Inflammatory macrophage (primary cell): ENCODE measurements at places on chromosomes 1 and 21.

DNA sequence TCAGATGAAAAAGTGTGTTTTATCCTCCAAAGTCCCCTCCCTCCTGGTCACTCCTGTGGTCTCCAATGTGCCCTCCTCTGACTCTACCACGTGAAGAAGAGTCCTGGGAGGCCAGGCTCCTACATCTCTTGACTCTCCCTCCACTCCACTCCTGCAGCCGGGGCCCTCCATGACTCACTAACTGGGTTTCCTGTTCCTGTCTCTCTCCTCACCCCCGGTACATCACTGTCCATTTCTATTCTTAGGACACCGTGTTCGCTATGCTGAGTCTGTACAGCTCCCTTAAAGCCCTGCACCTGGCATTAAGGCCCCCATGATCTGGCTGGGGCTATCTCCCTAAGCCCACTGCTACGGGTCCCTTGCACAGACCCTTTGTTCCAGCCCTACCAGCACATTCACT, 93.4 kb downstream of the BCAR3 start:
- DNase-seq = no peak

DNA sequence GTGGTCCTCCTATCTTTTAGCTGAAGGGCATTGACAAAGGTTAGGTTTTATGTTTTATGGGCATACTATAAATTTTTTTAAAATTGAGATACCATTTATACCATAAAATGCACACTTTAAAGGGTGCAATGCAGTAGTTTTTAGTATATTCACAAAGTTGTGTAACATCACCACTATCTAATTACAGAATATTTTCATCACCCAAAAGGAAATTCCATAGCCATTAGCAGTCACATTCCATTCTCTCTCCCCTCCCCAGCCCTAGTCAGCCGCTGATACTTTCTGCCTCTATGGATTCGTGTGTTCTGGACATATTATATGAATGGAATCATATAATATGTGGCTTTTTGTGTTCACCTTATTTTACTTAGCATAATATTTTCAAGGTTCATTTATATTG, 135.8 kb upstream of the B3GALT2 start:
- no peak for DNase-seq

GRCh38 chr21:33688353-33688752, 46.1 kb downstream of the ITSN1 start:
- DNase-seq = no peak

DNA sequence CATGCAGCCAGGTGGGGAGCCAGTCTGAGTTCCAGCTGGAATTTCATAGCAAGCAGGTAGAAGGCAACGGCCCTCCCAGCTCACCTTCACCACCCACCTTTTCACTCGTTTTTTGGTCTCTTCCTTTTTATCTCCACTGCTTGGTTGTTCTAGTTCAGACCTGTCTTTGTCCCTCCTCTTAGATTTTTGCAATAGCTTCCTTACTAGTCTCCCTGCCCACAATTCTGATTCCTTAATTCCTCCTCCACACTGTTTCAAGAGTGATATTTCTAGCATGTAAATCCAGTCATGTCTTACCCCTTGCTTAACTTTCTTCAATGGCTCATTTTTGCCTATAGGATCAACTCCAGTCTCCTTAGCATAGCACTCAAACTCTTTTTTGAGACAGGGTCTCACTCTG, 119.6 kb downstream of the TMEM53 start:
- DNase-seq = peak; percentile 7

DNA sequence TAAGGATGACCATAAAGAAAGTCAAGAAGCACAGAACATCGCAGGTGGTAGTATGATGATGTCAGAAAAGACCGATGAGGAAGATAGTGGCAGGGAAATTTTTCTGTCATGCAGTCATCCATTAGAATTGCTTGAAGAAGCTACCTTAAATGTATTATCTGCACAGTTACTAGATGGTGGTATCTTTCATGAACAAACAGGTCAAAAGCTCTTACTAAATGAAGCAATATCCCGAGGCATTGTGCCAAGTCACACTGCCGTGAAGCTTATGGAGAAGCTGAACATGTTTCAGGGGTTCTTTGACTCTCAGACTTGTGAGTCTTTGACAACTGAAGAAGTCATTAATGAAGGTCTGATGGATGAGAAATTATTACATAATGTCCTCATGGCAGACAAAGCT, 128.8 kb downstream of the MACF1 start:
- no peak for DNase-seq

- no peak for DNase-seq
Measured at GRCh38 chr21:23574932-23575331, 2032.3 kb downstream of the MRPL39 start.

DNA sequence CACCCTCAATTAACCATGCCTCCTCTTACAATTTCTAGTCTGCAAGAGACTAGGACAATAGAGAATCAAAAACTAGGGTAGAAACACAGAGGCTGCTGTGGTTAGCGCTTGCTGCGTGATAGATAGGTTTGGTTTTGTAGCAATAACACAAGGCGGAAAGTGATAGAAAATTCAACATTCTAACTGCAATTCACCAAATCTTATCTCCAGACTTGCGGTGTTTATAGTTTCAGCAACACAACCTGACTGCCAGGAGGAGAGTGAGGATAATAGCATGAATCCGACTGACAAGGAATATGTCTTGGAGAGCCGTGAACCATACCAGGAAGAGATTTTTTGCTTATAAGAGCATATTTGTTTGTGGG, 30.7 kb upstream of the IFNAR2 start:
- DNase-seq = no peak

DNA sequence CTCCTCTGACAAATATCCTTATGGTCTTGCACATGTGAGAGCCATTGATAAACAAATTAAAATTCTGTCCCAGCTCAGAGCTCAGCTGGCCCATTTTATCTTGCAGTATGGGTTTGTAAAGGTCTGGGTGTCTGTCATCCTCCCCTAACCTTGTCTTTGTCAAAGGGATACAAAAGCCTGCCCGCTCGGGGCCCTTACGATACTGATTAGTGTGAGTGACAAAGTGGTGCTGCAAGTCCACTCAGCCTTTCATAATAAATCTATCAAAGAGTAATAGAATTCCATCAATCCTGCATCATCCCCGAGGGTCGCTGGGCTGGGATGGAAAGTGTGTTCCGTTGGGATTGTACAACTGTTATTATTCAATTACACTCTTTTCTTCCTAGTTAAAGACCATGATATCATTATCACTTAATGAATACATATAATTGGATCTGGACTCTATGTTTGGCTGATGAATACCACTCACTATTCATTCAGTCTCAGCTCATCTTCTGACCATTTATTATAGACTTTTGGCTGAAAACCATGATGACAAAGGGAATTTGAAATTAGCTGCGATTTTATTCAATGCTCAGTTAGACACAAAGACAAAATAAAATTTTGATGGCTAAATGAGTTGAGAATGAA, 122.5 kb upstream of the FOXD3 start:
- DNase-seq = no peak

- DNase-seq = no peak
Measured at GRCh38 chr1:203422116-203422515, 53.5 kb upstream of the PRELP start.

DNA sequence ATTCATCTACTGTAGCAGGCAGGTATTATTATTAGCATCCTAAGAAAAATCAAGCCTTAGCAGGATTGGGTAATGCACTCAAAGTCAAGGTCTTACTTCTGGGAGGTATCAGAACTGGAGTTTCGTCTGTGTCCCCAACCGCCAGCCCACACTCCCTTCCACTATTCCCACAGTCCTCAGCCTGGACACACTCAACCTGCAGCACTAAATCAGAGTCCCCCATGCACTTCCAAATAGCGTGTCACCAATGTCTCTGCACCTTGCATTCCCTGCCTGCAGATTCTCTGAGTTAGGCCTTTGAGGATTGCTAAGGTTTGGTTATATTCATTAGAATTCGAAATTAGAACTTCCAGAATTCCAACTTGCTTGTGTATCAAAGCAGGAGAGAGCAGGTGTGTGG, 3.9 kb downstream of the LYPD8 start:
- no peak for DNase-seq

DNA sequence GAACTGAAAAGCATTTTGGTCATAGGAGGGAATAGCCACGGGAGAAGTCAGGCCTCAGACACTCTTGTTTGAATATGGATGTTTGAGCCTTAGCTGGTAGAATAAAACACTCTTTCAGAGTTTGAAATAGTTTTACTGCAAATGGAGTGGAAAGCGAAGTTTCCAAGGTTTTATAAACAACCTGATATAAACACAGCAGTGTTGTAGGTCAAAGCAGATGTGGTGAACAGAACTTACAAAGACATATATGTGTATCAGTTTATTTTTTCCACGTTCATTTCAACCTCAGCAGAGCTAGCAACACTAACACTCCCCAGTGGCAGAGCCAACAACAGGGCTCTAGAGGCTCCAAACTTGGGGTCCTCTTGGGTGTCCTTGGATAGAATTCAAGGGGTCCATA, 89.9 kb downstream of the WLS start:
- DNase-seq = no peak

GRCh38 chr21:41250519-41250918, 66.1 kb upstream of the FAM3B start:
- DNase-seq = no peak
